ENCODE measurements at places on chromosomes 4 and X.

DNA sequence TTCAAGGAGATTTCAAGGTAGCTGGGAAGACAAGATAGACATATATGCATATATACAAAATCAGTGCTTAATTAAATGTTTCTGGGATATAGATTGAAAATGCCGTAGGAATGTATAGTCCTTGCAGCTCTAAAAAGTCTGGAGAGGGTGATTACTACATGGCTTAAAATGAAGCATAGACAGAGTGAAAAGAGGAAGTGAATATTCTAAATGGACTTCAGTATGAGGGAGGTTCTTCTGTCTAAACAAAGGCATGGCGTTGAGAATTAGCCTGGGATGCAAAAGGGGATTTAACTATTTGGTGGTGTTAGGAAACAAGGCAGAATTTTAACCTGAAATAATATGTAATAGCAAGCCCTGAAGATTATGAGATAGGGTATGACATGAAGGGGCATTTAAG, 141.5 kb upstream of the FRMPD4 start:
- DNase-seq, result no peak

DNA sequence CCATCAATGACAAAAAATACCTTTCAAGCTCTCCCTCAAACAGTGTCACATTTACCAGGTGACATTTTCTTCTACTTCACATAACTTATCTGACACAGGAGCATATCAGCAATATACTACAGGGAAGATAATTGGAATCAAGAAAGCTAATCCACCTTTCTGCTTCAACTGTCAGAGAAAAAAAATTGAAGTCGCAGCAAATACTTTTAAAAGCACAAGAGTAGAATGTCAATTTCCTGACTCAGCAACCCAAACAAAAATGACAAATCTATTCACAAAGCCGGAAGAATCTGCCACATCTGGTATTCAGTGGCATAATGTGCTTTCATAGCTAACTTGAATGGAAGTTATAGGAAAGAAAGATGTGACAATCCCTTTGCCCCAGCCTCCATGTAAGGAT, 36.7 kb downstream of the AGA start:
- no peak for DNase-seq

GRCh38 chr4:177562859-177563258, 120.6 kb upstream of the AGA start:
- DNase-seq, result no peak

DNA sequence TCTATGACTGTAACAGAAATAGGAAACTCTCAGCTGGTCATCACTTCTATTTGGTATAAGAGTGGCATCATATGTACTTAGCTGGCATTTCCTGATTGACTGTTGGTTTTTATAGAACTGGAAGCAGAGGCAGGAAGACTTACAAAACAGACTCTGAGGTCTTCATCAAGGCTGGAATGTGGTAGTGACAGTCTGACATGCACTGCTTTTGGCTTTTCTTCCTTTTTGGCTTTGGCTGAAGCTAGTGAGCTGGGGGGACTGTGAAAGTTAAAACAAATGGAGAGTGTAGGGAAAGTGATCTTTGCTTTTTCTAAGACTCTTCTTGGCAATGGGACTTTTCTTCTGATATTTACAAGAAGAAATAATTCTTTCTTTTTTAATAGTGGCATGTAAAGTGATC, 121.1 kb upstream of the SLC4A4 start:
- no peak for DNase-seq

DNA sequence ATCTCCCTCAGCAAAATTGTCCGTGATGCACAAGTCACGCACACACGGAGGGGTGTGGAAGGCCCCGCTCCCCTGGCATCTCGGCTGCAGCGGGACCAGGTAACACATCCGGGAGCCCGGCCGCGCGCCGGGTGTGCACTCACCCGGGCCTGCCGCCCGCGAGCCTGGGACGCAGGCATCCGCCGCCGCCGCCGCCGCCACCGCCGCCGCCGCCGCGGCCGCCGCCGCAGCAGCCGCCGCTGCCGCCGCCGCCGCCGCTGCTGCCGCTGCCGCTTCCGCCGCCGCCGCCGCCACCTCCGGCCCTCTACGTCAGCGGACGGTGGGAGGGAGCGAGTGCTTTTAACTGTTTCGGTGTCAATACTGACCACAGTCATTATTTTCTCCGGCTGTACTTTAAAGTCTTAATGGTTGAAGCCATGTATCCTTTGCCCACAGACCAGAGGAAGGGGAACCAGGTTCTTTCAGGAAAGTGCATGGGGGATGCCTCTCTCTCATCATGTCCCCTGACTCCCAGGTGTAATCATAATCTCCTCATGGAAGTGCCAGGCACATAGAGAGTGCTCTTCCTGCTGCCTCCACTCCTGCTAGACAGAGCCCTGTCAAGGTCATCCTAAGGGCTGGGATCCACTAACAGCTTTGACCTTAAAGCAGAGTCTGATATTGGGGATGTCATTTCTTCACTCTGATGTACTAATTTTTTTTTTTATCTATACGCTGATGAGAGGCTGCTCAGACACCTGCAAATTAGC, 38.0 kb downstream of the MAGEE2 start:
- DNase-seq, result peak; percentile 21

DNA sequence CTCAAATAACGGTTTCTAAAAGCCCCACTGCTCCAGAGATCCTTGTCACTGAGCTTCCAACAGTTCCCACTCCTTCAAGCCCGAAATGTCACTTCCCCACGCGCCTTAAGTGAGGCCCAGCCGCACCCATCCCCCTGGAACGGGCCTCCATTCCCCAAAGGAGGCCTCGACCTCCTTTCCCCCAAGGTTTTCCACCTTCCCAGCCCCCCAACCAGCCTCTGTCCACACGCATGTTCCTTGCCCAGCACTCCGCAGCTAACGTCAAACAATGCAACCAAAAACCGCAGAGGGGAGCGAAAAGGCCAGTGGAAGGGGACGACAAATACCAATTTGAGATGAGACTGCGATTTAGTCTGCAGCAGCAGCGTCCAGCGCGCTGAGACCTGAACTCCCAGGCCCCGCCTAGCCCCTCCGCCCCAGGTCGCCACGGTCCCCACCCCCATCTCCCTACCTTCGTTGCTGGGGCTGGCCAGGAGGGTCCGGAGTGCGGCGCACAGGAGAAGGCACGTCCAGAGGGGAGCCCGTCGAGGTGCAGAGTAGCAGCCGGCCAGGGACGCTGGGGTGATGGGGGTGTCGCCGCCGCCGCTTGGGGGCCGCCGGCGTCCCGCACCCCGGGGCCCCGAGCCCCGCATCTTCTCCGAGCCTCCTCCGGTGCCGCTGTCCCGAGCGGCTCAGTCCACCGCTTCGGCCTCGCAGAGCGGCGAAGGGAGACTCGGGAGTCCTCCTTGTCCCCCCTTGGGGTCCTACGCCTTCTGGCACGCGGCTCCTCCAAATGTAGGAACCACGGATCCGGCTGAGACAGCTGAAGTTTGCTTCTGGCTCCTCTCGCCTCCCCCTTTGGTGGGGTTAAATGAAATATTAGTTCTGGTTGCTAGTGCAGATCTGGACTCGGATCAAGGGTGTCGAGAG, 924 bp downstream of the EPHA5 start:
- DNase-seq, result no peak

- DNase-seq, result no peak
Measured at GRCh38 chr4:28373191-28373590, 1512.5 kb downstream of the STIM2 start.

DNA sequence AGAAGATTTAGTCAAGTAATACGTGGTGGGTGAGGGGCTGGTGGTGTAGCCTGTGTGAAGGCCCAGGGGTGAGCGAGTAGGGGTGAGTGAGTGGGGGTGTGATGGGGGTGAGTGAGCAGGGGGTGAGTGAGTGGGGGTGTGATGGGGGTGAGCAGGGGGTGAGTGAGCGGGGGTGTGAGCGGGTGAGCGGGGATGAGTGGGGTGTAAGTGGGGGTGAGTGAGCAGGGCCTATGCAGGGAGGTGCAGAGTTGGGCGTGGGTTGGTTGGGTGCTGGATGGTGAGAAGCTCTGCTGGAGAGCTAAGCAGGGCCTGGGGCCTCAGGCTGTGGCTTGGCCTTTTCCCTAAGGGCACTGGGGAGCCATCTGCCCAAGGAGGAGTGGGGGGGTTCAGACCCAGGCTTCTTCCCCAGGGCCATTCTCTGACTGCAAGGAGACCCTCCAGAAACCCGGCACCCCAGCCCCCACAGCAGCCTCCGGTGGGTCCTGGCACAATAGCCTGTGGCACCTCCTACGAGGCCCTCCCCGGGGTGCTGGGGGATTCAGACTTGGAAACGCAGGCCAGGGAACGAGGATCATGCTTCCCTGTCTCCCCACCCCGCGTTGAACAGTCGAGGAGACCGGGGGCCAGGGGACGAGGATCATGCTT, 30.4 kb downstream of the SH3TC1 start:
- no peak for DNase-seq

- no peak for DNase-seq
Measured at GRCh38 chr4:182022909-182023308, 220.3 kb upstream of the TENM3 start.

DNA sequence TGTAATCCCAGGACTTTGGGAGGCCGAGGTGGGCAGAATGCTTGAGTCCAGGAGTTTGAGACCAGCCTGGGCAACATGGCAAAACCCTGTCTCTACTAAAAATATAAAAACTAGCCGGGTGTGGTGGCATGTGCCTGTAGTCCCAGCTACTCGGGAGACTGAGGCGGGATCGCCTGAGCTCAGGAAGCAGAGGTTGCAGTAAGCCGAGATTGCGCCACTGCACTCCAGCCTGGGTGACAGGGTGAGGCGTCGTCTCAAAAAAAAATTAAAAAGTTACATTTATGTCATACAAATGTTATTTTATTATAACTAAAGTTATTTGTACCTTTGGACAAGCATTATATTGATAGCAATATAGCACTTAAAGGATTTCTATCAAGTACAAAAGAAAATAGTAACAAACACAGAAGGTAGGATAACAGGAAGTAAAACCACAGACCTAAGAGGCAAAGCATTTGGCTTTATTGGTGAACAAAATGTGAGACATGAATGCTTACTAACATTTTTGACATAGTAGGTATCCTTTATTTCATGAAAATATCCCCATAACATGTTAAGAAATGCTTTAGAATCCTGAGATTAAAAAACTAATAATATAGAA, 51.5 kb downstream of the TMEM165 start:
- no peak for DNase-seq

GRCh38 chrX:100409610-100410590, at the start of gene PCDH19:
Gene PCDH19 (minus strand): TSS chrX:100410273. CDS start chrX:100408597, 1,676 bp downstream.
- peak; percentile 28 for DNase-seq

DNA sequence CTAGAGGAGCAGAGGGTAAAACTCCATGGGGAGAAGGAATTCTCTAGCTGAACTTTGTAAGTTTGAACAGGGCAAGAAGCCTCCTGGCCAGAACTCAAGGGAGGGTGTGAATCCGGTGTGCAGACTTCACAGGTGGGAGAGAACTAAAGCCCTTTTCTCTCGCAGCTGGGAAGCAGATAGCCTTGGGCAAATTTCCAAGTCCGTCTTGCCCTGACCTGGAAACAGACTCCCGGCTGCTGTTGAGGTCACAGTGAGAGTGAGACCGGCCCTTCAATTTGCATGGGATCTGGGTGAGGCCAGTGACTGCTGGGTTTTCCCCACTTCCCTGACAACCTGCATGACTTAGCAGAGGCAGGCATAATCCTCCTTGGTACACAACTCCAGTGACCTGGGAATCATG, 94.5 kb upstream of the ZNF827 start:
- no peak for DNase-seq

DNA sequence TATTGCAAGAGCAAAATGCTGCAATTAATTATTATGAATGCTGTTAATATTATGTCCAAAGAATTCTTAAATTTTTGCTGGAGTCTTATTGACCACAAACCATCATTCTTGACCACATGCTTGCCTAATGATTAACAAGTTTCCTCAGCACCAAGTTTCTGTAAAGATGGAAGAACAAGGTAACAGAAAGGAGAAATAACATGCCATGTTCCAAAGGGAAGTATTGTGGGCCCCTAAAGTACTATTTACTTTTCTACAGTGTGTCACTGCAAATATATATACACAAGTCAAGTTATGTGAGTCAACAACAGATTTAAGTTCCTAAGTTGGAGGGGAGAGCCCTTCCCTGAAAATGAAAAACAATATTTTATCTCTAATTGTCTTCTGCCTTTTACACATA, 20.6 kb downstream of the FAM47E start:
- no peak for DNase-seq

- DNase-seq, result no peak
Measured at GRCh38 chrX:151336809-151337208, 60.2 kb upstream of the VMA21 start.

DNA sequence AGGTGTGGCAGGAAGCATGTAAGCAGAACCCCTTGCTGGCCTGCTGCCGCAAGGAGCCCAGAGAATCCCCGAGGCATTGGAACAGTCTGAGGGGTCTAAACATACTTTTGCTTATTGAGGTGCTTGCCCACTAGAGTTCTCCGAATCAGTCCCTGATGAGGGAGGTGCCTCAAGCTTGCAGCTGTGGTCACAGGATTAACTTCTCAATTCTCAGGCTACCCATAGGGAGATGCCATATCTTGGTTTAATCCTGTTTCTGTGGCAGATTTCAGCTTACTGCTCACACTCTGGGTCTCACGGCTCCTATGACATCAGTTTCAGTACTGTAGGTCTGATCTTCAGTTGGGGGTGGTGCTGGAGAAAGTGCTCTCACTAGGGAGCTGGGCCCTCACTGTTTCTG, 39.9 kb downstream of the CCNG2 start:
- DNase-seq, result no peak

- peak; percentile 46 for DNase-seq
Measured at GRCh38 chr4:82360298-82361177, 13.3 kb downstream of the HNRNPD start.

DNA sequence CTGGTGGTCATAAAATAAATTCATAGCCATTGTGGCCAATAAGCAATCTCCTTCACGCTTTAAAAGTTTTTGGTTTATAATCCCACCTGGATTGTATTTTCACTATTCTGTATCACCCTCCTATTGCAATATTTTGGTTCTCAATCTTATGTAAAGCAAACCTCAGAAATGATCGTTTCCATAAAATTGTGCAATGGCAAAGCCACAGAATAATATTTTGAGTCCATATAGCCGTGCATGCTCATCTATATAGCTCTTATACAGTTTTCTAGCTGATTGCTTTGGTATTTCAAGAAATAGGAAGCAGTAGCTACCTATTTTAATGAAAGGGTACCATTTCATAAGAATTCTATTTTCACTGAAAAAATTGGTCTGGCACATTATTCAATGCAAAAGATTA, 10.0 kb upstream of the HAND2 start:
- no peak for DNase-seq

Measured in lung microvascular endothelial cell (primary cell).